ENCODE measurements at places on chromosomes 12 and 14.

- DNase-seq = peak; percentile 18
These were observed 27.9 kb downstream of the BORCS5 start for GRCh38 chr12:12384571-12385340.

- DNase-seq = peak; percentile 66
These were observed 473.0 kb downstream of the DPF3 start for GRCh38 chr14:72420749-72421474.

GRCh38 chr14:88232771-88233170 is 90.3 kb downstream of the KCNK10 start:
- no peak for DNase-seq

- no peak for DNase-seq
These were observed 49.5 kb downstream of the ADIPOR2 start for GRCh38 chr12:1740161-1740948.

DNA sequence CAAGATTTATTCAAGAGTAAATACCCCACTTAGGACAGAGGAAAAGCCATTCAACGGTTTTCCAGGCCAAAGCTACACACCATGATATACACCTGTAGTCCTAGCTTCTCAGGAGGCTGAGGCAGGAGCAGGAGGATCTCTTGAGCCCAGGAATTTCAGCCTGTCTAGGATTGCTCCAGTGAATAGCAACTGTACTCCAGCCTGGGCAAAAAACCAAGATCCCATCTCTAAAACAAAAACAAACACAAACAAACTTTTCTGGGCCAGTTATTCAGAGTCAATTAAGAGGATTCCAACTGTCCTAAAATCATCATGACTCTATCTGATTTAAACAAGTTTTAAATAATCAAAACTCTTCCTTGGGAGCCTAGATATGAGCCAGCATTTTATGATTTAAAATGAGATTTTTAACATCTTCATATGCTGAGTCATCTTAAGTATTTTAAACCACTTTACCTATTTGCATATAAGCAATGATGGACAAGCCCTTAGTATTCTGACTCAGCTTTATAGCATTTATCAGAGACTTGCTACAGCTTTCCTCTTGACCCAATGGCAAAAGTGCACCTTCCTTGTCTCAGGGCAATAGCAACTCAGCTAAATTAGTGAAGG is 77.1 kb downstream of the KCNMB4 start:
- no peak for DNase-seq

DNA sequence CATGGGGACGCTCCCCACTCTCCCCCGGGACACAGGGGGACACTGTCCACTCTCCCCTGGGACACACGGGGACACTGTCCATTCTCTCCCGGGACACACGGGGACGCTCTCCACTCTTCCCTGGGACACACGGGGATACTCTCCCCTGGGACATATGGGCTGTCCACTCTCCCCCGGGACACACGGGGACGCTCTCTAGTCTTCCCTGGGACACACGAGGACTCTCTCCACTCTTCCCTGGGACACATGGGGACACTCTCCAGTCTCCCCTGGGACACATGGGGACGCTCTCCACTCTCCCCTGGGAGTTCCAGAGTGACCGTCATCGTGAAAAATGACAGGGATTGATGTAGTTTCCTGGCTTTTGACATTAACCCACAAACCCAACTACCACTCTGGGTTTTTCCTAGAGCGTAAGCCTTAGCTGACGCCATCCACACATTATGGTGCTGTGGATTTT is 3.0 kb upstream of the P2RX2 start:
- DNase-seq = no peak

- DNase-seq = no peak
These were observed 5.1 kb upstream of the EIF5 start for GRCh38 chr14:103328941-103329340.

DNA sequence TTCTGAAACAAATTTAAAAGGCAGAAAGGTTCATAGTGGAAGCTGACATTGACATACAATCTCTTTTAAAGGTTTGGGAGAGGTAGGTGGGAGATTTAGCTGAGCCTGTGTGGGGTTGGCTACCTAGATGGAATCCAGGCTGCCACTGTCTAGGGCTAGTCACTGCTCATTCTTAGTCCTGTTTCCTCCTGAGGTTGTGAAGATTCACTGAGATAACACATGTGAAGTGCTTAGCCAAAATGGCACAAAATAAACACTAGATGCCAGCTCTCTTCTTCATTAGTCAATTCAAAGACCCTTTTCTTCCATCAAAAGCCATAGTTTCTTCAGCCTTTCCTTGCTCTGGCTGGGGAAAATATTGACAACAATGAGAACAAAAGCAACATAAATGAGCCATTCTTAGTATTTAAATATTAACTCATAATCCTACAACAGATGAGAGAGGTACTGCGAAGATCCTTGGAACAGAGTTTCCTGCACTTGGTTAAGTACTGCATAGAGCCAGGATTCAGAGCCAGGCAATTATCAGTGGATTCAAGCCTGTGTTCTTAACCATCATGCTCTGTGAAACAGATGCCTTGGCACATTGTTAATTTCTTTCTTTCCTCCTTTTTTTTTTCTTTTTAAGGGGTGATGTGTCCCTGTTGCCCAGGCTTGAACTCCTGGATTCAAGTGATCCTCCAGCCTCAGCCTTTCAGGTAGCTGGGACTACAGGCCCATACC is 3.5 kb downstream of the MYF6 start:
- no peak for DNase-seq

Data from activated CD4-positive, alpha-beta T cell treated with anti-CD3 and anti-CD28 coated beads, Interleukin-2, amount 50 U/mL, for 24 hours (primary cell).